GM23248 (cell line): ENCODE measurements at places on chromosomes 2 and 18.

- H3K36me3 ChIP-seq = no peaks in the 10 kb centered on the region
- no peak overlapping the region for H3K27ac ChIP-seq
- peaks cover 17% of the 10 kb centered on the region for H3K4me1 ChIP-seq
- DNase-seq = no peak
- no peaks in the 10 kb centered on the region for H3K27me3 ChIP-seq
- no peak overlapping the region for H3K4me3 ChIP-seq
Measured at GRCh38 chr18:58596265-58596681, 32.6 kb downstream of the ALPK2 start.

GRCh38 chr18:76351961-76352581, 143.0 kb downstream of the ZNF516 start:
- peak; percentile 91 for DNase-seq
- no peaks in the 10 kb centered on the region for H3K36me3 ChIP-seq
- H3K4me3 ChIP-seq = peak overlapping the region; percentile 66
- H3K27me3 ChIP-seq = no peaks in the 10 kb centered on the region
- peaks cover 16% of the 10 kb centered on the region for H3K4me1 ChIP-seq
- H3K27ac ChIP-seq = no peak overlapping the region; the same call in 1 of the 2 replicates

DNA sequence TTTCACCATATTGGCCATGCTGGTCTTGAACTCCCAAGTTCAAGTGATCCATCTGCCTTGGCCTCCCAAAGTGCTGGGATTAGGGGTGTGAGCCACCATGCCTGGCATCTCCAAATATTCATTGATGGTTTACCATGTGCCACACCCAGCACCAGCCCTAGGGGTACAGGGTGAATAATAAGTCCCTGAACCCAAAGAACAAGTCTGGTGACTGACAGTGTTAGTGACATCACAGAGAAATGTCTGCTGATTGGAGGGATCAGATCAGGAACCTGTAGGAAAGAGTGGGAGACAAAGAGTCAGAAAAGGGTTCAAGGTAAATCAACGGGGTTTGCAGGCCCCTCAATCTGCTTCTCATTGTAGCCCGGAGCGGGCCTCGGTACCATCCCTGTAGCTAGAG, 118.4 kb upstream of the NABP1 start:
- H3K36me3 ChIP-seq = no peaks in the 10 kb centered on the region
- H3K27me3 ChIP-seq = no peaks in the 10 kb centered on the region
- H3K4me3 ChIP-seq = no peak overlapping the region
- peaks cover 3% of the 10 kb centered on the region; the same call in 1 of the 2 replicates for H3K4me1 ChIP-seq
- no peak overlapping the region for H3K27ac ChIP-seq
- DNase-seq = no peak

DNA sequence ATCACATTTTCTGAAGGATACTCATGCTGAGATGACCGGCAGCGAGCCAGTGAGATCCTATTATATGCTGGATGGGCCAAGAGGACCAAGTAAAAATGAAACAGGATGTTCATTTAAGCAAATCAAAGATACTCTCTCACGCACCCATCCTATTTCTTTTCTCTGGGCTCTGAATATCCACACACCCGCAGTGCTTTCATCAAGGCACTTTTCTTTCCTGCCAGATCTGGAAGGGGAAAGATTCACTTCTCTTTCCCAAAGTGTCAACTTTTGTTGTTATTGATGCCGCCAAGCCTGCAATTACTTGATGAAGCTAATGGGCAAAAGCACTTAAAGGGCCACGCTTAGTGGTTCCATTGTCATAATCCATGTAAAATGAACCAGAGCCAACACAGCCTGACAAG, 191.9 kb upstream of the CHAC2 start:
- H3K4me3 ChIP-seq = no peak overlapping the region
- no peak overlapping the region for H3K27ac ChIP-seq
- no peak for DNase-seq
- H3K27me3 ChIP-seq = peaks cover 13% of the 10 kb centered on the region; the same call in 1 of the 2 replicates
- H3K4me1 ChIP-seq = no peaks in the 10 kb centered on the region

DNA sequence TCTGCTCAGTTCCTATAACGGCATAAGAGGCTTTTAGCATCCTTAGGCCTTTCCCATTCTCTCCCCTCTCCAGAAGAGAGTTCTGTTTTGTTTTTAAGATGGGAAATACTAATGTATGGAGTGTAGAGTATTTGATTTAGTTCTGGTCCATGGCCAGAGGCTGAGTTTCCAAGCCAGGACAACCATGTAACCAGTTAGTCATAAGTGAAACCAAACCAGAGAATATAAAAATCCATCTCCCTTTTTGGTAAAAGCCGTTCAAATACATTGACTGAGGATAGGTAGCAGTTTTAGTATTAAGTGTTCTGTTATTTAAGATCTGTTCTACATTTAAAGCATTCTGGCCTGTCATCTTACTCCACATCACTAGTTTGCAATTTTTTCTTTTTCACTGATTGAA, 3.1 kb downstream of the PSMD1 start:
- H3K27ac ChIP-seq = peak overlapping the region; percentile 29
- H3K36me3 ChIP-seq = peaks cover 33% of the 10 kb centered on the region
- H3K4me3 ChIP-seq = 0 out of 2 replicates have a peak overlapping the region, but pooled peaks have one; percentile 89
- peaks cover 27% of the 10 kb centered on the region for H3K4me1 ChIP-seq
- DNase-seq = peak; percentile 49
- no peaks in the 10 kb centered on the region for H3K27me3 ChIP-seq

DNA sequence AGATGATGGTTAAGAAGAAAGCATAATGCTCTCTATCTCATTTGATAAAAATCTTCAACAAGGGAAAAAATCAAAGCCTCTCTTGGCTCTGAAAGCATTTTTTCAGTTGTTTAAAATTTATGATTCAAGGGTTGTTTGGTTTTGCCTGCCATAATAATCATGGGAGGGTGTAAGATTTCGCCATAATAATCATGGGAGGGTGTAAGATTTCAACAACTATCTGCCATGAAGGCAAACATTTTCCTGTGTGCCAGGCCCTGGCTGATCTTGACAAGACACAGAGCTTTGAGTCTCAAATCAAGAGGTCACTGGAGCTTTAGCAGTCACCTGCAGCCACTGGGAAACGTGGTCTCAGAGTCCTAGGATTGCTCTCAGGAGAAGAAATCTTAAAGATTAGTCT, 175.1 kb upstream of the PIEZO2 start:
- DNase-seq = peak; percentile 29
- H3K36me3 ChIP-seq = no peaks in the 10 kb centered on the region
- peak overlapping the region; percentile 12; the same call in 1 of the 2 replicates for H3K4me3 ChIP-seq
- H3K27me3 ChIP-seq = no peaks in the 10 kb centered on the region
- peaks cover 58% of the 10 kb centered on the region for H3K4me1 ChIP-seq

DNA sequence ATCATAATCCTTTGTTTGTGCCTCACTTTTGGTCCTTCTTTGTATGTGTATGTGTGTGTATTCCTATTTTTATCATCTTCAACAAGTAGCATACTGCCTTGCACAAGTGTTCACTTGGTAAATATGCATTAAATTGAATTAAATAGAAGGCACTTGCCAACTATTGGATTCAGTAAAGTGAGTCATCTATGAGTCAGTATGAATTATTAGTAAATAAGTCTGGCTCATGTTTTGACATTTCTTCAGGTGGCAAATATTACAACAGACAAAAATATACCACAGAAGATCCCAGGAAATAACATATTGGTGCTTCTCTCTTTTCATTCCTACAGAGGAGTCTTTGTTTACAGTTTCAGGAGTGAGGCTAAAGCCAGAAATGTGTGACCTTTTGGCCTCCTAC, 84.1 kb downstream of the CDK15 start:
- peaks cover 22% of the 10 kb centered on the region; the same call in 1 of the 2 replicates for H3K4me1 ChIP-seq
- peak; percentile 54 for DNase-seq
- no peaks in the 10 kb centered on the region for H3K36me3 ChIP-seq
- no peak overlapping the region for H3K27ac ChIP-seq
- no peak overlapping the region for H3K4me3 ChIP-seq

DNA sequence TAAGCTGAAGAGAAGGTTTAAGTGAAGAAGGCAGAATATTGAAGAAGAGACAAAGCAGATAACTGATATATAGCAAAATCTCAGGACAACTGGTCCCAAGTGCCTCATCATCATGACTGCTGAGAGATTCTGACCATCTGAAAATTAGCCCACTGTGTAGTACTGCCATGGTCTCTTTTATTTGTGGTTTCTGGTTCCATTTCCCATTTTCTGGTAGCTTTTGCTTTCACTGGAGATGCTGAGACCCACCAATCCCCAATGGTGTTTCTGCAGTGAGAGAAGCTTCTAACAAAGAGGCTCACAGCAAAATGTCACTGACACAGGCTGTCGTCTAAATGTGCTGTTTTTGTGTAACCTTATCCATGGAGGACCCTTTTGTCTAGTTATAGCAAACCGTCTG, 79.5 kb downstream of the TMEM163 start:
- H3K36me3 ChIP-seq = no peaks in the 10 kb centered on the region
- H3K4me3 ChIP-seq = no peak overlapping the region
- no peak for DNase-seq
- H3K4me1 ChIP-seq = no peaks in the 10 kb centered on the region
- no peak overlapping the region for H3K27ac ChIP-seq

DNA sequence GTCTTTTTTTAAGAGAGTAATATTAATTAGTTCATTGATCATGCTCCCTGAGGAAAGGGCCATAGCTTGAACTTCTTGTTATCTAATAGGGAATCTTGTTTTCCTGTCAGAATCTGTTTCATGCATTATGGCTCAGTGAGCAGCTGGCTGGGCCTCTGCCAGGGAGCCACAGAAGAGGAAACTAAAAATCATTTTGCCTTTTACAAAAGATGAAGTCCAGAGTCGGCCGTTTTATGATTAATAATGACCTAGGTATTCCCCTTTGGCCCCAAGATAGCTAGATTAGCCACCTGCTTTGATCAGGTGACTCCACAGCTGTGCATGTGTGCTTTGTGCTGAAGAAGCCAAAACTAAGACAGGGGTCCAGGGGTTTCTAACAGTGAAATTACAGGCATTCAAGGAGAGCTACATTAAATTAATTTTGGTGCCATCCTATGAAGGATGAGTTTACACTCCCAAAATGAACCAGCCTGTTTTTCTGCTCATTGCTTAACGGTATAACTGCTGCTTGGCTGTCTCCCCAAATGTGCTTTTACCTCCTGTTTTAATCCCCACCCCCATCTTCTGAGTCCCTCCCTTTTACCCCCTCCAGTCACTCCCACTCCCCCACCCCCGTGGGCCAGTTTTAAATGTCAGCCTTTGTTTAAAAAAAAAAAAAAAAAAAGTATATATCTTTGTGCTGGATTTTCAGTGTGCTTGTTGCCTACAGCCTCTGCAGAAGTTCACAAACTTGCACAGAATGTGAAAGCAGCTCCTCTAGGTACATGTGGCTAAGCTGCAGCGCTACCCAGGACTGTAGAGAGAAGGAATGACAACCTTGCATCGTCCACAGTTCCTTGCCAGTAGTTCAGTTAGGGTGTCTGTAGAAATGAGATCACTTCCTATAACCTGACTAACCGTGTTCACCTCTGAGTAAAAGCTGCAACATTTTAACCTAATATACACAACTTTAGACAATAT, 93.1 kb downstream of the CABLES1 start:
- peak overlapping the region; percentile 97 for H3K27ac ChIP-seq
- peak; percentile 68 for DNase-seq

- H3K4me1 ChIP-seq = peaks cover 4% of the 10 kb centered on the region; the same call in 1 of the 2 replicates
- DNase-seq = peak; percentile 75
- H3K36me3 ChIP-seq = no peaks in the 10 kb centered on the region
- no peak overlapping the region for H3K27ac ChIP-seq
- no peak overlapping the region for H3K4me3 ChIP-seq
Measured at GRCh38 chr2:10901160-10901939, 10.4 kb upstream of the KCNF1 start.

- H3K4me3 ChIP-seq = no peak overlapping the region
- H3K36me3 ChIP-seq = peaks cover 38% of the 10 kb centered on the region
- peaks cover 18% of the 10 kb centered on the region for H3K4me1 ChIP-seq
- H3K27me3 ChIP-seq = no peaks in the 10 kb centered on the region
- no peak overlapping the region for H3K27ac ChIP-seq
- no peak for DNase-seq
Measured at GRCh38 chr2:197423307-197423706, 11.5 kb downstream of the SF3B1 start.

DNA sequence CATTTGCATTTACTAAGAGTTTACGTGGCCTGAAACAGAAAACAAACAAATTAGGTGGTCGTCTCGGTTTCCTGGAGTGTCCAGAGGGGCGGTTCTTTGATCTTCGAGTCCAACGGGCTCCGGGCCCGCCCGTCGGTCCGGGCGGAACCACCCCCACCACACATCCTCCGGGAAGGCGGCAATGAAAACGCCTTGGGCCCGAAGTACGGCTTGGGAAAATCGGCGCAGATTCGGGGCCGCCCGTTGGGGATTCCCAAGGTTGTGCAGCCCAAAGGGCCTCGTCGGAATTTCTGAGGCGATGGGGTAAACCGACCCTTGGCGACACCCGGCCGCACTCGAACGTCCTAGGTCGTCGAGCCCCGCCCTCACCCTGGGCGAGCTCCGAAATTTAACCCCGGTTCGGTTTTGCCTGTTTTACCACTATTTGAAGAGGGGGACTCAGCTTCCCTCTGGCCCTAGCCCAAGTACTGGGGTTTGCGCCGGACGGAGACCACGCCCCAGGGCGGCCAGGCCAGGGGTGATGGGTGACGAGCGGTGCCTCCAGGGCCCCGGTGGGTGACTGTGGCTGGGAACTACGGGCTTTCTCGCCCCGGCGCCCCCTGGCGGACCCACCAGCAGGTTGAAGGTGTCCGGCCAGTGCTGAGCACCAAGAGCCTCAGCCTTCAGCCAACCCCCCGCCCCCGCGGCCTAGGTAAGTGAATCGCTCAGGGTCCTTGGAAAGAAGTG, 1.9 kb upstream of the CFAP53 start:
- H3K27ac ChIP-seq = peak overlapping the region; percentile 71
- peak overlapping the region; percentile 70 for H3K4me3 ChIP-seq
- H3K27me3 ChIP-seq = no peaks in the 10 kb centered on the region

- H3K27me3 ChIP-seq = no peaks in the 10 kb centered on the region
- H3K4me1 ChIP-seq = no peaks in the 10 kb centered on the region
- no peak overlapping the region for H3K27ac ChIP-seq
- no peak for DNase-seq
Measured at GRCh38 chr2:880201-880970, 70.3 kb upstream of the SNTG2 start.

DNA sequence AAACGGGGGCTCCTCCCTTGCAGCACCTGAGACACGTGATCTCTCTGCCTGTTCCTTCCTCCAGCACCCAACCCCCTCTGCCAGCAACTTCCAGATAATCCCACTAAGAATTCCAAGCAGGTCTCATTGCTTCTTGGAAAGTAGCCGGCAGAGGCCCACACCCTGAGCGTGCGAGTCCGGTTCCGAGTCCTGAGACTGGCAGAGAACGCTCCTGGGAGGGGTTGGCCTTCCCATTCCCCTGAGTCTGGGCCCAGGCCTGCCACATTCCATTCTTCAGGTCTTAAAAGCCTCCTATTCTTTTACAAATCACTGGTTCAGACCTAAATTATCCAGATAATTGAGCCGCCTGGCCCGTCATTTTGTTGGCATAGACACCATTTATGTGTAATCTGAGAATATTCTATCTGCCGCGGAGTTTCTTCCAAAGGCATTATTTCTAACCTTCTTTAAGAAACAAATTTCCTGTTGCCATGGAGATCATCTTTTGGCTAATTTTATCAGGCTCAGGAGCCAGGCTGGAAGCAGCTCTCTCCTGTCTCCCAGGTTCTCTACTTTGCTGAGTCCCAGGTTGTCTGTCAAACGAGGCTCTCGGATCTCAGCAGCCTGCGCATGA, 165.4 kb downstream of the MYCN start:
- H3K27me3 ChIP-seq = no peaks in the 10 kb centered on the region
- H3K36me3 ChIP-seq = no peaks in the 10 kb centered on the region
- DNase-seq = no peak
